NCI-H1092 (cell line): ENCODE measurements at places on chromosomes 2 and 18.
A peak's percentile ranks its signal among the peaks of the same experiment; 100 is the strongest.

DNA sequence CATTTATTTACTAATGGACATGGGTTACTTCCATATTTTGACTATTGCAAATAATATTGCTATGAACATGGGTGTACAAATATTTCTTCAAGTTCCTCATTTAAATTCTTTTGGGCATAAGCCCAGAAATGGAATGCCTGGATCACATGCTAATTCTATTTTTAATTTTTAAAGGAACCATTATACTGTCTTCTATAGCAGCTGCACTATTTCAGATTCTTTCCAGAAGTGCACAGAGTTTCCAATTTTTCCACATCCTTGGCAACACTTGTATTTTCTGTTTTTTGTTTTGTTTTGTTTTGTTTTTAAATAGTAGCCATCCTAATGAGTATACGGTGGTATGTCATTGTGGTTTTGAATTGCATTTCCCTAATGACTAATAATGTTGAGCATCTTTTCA is 8.5 kb upstream of the RALBP1 start:
- no peak for DNase-seq

GRCh38 chr2:203997980-203998809 is 61.6 kb downstream of the ICOS start:
- DNase-seq, result no peak

DNA sequence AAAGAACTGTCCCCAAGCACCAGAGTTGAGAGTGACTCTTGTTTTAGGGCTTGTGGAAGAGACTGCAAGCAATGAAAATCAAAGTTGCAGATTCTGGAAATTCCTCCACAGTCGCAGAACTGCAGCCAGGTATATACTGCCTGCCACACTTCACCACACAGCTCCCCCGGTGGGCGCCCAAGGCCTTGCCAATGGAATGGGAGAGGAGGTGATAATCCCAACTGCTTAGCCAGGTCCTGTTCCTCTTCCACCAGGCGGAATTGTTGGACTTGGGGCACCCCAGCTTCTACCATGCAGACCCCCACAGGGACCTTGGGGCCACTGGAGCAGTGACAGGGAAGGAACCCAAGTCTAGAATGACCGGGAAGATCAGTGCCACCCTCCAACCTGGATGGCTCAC is 4.8 kb upstream of the PDIA6 start:
- no peak for DNase-seq

- DNase-seq, result no peak
Observed at GRCh38 chr18:79940126-79940813, 11.2 kb downstream of the SLC66A2 start.

DNA sequence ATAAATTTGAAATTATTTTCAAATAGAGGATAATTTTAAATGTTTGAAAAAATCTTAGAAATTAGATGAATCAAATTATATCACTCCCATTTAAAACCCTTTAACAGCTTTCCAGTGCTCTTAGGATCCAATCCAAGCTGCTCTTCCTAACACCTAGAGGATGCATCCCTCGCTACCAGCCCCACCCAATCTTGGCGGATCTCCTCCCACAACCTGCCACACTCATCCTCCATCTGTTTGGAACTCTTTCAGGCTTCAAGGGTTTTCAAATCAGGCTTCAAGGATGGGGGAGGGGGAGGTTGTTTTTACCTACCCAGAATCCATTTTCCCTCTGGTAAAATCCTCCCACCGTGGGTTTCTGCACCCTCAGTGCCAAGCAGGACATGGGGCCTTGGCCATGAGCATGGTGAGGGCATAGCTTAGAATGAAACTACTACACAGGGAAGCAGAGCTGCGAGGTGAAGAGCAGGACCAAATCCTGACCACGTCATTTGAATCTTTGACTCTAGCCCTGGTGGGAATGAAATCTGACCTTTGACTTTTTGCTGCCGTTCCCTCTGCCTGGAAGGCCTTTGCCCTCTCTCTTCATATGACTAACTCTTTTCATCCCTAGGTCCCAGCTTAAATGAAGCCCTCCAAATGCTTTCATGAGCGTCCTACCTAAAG is 113.0 kb upstream of the MAPRE2 start:
- DNase-seq, result no peak

GRCh38 chr2:190420801-190421200 is 12.6 kb downstream of the MFSD6 start:
- no peak for DNase-seq

GRCh38 chr2:231926180-231926741 is at the start of gene NPPC:
NPPC (minus strand) TSS chr2:231926396; CDS start chr2:231926249, 147 bp downstream.
- DNase-seq, result peak; percentile 22

GRCh38 chr18:2572171-2572569 is 813 bp downstream of the NDC80 start:
- DNase-seq, result no peak
